Small intestine (tissue), 16 donors: ENCODE measurements at places on chromosomes 4 and X. TPM values are rescaled to one million over a fixed set of nuclear protein-coding genes. Genes with fewer than 3 reads are reported as not detected.

- DNase-seq, result peak; percentile 27
Observed at GRCh38 chr4:183284258-183284785, 35.8 kb downstream of the CLDN22 start.

- no peak for DNase-seq
Observed at GRCh38 chr4:78707268-78707667, 68.9 kb upstream of the BMP2K start.

DNA sequence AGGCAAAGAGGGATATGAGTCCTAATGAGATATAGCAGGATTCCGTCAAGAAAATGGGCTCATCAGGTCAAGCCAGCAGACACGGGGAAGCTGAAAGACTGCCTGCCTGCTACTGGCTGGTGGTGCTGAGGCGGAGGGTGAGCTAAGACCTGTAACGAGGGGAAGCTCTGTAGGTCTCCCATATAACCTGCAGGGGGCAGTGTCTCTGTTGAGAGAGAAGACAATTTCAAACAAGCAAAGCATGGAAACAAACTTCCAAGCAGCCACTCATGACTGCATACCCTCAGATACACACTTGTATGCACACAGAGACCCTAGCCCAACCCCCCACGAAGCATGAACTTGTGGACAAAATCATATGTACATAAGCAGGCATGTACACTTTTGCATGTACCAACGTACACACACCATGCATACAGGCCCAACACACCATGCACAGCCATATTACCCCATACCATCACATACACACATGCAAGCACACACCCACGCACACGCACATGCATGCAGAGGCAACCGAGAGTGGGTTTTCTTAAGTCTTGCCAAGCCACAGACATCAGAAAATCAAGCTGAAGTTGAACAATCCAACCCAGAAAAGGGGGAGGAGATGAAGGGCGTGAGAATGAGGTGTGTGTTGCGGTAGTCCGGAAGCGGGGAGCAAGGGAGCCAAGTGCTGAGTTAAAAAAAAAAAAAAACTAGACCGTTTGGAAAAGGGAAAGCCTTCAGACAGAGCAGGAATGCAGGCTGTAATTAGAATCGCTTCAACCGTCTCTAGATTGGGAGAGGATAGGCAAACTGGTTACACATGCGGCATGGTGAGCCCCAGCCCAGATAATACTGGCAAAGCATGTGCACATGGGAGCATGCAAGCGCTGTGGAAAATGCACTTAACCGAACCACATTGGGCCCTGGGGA is 71.0 kb downstream of the PJA1 start:
- peak; percentile 64 for DNase-seq

GRCh38 chr4:71126719-71127118 is 133.3 kb downstream of the DCK start:
- DNase-seq, result peak; percentile 92

- DNase-seq, result no peak
Observed at GRCh38 chr4:89324671-89325070, 17.1 kb upstream of the GPRIN3 start.

GRCh38 chr4:105912633-105913032 is 17.4 kb downstream of the NPNT start:
- DNase-seq, result no peak

DNA sequence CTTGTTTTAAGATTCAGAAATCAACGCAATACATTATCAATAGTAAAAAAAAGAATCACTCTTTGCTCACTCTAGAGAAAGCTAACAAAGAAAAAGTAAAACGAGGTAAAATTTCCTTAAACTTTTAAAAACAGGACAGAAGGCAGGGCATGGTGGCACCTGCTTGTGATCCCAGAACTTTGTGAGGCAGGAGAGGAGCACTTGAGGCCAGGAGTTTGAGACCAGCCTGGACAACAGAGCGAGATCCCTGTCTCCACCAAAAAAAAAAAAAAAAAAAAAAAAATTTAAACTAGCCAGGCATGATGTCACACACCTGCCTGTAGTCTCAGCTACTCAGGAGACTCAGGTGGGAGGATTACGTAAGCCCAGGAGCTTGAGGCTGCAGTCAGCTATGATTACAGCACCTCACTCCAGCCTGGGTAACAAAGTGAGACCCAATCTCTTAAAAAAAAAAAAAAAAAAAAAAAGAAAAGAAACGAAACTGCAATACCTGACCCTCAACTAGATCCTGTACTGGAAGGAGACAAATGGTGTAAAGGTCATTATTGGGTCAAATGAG is 3.5 kb downstream of the CCNI start:
- peak; percentile 54 for DNase-seq

- DNase-seq, result peak; percentile 91
Observed at GRCh38 chr4:48375651-48376304, 34.4 kb downstream of the SLAIN2 start.

- DNase-seq, result no peak
Observed at GRCh38 chr4:14772388-14772787, 229.9 kb upstream of the CPEB2 start.

GRCh38 chr4:169314906-169315305 is 44.1 kb upstream of the SH3RF1 start:
- peak; percentile 96 for DNase-seq

DNA sequence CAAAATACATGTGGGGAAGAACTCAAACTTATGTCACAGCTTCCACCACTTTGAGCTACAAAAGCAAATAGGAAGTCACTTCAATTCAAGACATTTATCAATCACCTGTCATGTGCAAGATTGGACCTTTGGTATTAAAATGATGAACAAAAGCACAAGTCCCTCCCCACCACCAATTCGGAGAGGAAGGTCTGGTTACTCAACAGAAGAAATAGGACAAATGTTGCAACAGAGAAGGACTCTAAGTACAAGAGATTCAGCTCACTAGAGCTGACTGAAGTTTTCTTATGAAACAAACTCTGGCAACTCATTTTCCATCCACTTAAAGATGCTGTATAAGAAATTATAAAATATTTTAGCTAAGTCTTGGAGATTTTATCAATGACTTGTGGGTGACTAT is 16.0 kb upstream of the MMRN1 start:
- DNase-seq, result no peak

DNA sequence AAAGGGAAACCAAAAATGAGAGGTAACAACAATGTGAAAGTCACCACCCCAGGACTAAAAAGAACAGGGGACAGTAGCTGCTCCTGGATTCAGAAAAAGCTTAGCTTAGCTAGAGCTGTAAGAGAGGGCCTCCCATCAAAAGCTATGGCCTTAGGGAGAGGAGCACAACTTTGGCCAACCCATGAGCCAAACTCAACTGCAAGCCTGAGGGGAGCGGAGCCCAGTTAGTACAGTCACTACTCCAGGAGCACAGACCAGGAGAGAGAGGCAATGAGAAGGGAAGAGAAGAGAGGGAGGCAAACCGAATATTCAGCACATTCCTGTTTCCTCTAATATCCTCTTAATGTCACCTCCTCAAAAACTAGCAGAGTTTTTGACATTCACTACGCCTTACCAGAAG is 917.1 kb upstream of the INTU start:
- no peak for DNase-seq

DNA sequence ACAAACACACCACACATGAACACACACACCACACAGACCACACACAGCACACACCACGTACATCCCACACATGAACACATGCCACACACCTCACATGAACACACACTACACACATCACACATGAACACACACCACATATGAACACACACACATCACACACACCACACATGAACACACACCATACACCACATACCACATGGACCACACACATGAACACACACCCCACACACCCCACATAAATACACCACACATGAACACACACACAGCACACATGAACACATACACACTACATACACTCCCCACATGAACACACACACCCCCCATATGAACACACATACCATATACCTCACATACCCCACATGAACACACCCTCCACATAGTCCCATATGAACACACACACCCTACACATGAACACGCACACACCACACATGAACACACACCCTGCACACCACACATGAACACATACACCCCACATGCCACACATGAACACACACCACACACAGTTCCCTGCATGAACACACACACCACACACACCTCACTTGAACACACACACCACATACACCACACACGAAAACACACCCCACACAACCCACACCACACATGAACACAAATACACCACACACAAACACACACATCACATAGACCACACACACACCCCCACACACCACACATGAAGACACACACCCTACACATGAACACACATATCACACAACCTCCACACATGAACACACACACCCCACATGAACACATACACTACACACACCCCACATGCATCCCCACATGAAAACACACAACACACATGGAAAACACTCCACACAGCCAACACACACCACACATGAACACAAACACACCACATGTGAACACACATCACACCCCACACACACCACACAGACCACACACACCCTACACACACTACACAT is 18.3 kb downstream of the PNMA6E start:
- no peak for DNase-seq

DNA sequence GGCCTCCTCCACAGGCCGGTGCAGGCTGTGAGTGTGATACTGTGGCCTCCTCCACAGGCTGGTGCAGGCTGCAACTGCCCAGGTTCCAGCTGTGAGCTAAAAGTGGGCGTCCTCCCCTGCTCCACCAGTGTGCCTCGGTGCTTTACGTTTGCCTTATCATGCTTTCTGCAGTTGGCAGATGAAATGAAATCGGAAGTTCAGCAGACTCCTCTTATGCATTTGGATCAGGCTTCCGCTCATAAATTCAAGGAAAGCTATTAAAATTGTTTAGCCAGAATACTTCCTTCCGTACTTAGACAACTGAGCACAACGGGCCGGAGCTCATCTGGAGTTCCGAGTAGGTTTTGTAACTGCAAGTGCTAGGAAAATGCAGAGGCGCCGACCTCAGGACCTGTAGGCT is 12.0 kb downstream of the CYP4V2 start:
- DNase-seq, result no peak

- DNase-seq, result no peak
Observed at GRCh38 chr4:66223068-66223703, 552.9 kb upstream of the EPHA5 start.

GRCh38 chr4:102355748-102356147 is 10.5 kb upstream of the SLC39A8 start:
- no peak for DNase-seq

GRCh38 chrX:134544135-134544512 is 84.2 kb downstream of the HPRT1 start:
- DNase-seq, result no peak

- no peak for DNase-seq
Observed at GRCh38 chr4:158347556-158347955, 137.3 kb downstream of the TMEM144 start.

- no peak for DNase-seq
Observed at GRCh38 chr4:4386296-4386735, 586 bp upstream of the NSG1 start.

- DNase-seq, result no peak
Observed at GRCh38 chr4:76954489-76954888, 4.9 kb downstream of the SEPTIN11 start.

DNA sequence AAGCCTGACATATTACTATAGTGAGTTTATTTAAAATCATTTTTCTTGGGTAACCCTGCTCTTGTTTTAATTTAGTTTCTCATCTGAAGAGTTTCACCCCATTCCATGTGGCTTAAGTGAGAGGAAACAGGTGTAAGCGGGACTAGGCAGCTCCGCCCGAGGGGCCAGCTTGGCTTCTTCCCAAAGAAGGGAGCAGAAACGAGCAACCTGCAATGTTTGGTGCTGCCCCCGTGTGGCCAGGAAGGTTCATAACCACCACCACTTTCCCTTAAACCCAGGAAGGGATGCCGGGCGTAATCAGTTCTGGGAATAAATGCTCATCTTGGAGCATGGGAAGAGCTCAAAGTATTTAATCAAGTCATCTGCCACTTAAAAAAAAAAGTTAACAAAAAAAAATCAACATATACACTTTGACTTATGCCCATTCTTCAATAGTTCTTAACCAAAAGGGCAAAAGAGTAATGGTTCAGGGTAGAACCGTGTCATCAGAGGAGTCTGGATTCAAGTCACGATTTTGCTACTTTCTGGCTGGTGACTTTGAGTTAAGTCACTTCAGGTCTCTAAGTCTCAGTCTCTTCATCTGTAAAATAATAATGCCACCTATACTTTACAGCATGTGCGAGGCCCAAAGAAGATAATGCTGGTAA is 147.9 kb downstream of the NSUN7 start:
- DNase-seq, result peak; percentile 58

DNA sequence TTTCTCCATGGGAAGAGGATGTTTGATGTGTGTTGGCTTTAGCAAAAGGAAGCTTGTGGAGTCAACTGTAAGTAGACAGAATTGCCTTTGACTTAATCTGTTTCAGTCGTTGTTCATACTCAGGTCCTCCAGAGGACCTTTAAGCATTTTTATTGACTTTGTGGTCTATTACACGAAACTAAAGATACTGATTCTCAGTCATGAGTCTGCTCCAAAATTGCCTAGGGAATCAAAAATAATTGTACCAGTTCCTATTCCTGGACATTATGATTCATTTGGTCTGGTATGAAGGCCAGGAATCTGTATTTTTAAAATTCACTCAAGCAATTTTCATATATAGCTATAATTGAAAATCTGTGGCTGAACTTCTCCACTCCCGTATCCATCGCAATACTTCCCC is 38.6 kb downstream of the AR start:
- DNase-seq, result no peak

- peak; percentile 67 for DNase-seq
Observed at GRCh38 chrX:23902419-23902818, 5.3 kb downstream of the APOO start.

DNA sequence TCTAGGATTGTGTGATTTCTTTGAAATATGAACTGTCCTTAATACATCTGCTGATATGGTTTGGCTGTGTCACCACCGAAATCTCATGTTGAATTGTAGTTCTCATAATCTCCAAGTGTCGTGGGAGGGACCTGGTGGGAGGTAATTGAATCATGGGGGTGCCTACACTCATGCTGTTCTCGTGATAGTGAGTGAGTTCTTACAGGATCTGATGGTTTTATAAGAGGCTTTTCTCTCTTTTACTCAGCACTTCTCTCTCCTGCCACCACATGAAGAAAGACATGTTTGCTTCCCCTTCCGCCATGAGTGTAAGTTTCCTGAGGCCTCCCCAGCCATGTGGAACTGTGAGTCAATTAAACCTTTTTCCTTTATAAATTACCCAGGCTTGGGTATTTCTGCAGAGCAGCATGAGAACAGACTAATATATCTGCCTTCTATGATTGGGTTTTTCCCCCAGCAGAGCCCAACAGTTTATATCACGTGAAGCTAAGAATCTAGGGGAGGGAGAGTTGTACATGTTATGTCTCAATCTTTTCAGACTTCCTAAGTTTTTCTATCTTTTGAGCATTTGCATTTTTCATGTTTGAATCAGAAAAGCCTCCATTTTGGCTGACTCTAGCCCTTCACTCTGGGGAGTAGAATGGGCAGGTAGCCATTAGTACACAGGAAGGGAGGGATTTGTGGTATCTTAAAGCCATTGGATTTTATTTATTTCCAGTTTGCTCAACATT is 58.9 kb downstream of the PLAC1 start:
- no peak for DNase-seq

The SLC49A3 gene
- polyA plus RNA-seq, result 3.4 TPM

The FSTL5 gene
- polyA plus RNA-seq, result 0.19 TPM

The HTN3 gene
- polyA plus RNA-seq, result not detected

The DGKQ gene
- 18.9 TPM for polyA plus RNA-seq

The HS3ST1 gene
- 5.1 TPM for polyA plus RNA-seq

The STPG2 gene
- 0.40 TPM for polyA plus RNA-seq

The EIF2S3 gene
- 248 TPM for polyA plus RNA-seq

The PLAC1 gene
- polyA plus RNA-seq, result not detected

The HPSE gene
- 2.5 TPM for polyA plus RNA-seq

The MND1 gene
- 7.2 TPM for polyA plus RNA-seq

The PLS3 gene
- 40.9 TPM for polyA plus RNA-seq

The CRMP1 gene
- polyA plus RNA-seq, result 1.9 TPM

The RS1 gene
- polyA plus RNA-seq, result not detected

The BEX1 gene
- 22.9 TPM for polyA plus RNA-seq

The FRAS1 gene
- polyA plus RNA-seq, result 0.16 TPM
